ENCODE measurements at places on chromosomes 16 and 17.

DNA sequence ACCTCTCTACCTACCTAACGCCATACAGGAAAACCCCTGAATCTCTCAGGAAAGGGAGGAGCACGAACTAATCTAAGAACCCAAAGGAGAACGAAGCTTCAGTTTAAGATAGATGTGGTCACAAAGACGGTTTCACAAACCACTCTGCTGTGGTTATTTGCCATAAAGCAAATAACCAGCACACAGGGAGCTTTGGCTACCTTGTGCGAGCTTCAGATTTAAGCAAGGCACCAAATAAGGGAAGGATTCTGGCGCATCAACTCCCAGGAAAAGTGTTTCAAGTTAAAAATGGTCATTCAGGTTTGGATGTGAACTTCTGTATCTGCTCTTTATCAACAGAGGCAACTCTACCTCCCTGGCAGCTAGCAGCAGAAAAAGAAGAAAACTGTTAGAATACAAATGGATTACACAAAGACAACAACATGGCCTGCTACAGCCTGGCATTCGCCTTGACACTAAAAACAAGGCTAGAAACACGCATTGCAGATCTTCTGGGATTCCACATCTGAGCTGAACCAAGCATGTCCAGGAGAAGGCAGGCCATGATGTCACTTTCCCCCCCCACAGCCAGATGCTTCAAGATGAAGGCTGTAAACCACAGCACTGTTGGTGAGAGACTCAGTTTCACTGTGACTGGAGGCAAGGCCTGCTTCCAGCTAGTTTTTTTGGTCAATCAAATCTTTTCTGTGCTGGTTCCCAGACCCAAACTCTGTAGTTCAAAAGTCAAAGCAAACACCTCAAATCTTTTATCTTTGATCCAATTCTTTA, 43.6 kb downstream of the SMG6 start:
- DNase-seq = no peak

DNA sequence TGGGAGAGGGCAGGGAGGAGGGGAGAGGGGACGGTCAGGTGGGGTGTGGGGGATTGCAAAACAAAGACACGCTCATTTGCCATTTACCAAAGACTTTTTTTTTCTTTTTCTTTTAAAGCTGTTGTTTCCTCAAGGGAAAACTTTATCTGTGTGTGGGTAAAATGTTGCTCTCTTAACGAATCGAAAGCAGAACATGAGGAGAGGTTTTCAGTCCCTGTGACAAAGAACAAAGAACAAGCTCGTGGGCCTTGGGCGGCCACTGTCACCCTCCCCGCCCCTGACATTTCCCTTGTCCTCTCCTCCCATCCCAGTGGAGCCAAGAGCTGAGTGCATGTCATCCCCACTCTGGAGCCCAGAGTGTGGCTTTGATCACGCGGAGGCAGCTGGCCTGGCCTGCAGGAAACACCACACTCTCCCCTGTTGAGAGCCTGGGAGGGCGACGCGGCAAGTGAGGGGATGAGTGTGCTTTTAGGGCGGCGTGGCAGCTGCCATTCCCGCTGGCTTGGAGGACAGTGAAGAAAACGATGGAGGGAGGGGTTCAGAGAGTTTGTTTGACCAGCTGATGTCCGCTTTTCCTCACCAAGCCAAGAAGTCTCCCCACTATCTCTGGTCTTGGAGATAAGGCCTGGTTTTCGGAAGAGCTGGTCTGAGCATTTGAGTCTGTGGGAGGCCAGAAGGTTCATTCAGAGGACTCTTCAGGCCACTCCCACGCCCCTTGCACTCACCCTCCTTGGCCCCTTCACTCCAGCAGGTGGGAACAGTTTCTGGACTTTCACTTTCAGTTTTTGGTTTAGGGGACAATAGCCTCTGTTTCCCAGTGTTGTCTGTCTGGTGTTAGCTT, 11.4 kb downstream of the CCR7 start:
- DNase-seq = peak; percentile 53

DNA sequence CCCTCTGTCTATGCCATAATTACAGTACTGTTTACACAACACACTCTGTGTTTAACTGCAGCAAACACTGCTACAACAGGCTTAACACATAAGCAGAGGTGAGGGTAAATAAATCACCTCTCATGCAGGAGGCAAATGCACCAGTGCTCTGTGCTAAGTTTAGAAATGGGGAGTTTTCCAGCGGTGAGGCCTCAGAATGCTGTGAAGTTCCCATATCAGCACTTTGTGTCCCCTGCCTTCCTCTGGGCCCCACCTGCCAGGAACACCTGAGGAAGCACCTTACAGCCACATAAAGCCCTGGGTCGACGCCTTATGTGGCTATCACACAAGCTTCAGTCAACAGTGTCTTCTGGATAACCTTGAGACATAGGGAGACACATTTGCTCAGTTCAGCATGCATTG, 304.5 kb downstream of the HAPSTR1 start:
- DNase-seq = no peak

DNA sequence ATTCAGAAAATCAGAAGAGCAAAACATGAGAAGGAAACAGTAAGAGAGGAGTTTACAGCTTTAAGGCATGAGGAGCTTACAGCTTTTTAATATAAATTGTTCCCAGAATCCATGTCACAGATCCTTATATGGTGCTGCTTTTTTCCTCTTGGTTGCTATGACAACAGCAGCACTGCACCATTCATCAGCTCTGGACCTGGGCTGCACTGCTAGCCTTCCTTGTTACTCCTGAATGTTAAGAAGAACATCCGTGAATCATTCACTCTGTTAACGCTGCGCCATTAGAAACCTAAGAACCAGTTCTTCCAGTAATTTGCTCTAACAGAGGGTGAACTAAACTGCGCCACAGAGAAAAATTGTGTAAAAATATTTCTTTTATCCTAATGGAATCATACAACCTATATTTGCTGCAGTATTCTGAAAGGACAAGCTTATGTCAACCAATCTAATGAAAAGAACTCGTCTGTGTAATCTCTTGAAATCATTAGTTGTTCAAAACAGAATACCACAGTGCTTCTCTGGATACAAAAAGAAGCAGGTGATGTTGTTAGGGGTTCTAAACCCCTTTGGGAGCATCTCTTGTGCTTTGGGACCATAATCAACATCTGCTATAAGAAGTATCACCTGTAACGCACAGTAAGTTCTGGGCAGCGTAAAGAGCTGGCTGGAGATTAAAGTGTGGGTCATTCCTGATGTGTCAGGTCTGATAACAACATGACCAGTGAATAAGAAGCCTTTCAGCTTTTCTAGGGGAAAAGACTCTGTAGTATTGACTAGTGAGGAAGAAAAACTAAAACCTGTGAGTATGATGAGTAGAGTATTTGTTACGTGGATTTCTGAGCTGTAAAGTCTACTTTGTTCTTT, 151.2 kb downstream of the TANC2 start:
- DNase-seq = no peak

GRCh38 chr17:57471868-57472368, 215.6 kb downstream of the MSI2 start:
- DNase-seq = no peak

- no peak for DNase-seq
Measured at GRCh38 chr17:27496005-27496404, 39.8 kb downstream of the KSR1 start.

- DNase-seq = no peak
Measured at GRCh38 chr16:23141959-23142740, 7.1 kb downstream of the USP31 start.

DNA sequence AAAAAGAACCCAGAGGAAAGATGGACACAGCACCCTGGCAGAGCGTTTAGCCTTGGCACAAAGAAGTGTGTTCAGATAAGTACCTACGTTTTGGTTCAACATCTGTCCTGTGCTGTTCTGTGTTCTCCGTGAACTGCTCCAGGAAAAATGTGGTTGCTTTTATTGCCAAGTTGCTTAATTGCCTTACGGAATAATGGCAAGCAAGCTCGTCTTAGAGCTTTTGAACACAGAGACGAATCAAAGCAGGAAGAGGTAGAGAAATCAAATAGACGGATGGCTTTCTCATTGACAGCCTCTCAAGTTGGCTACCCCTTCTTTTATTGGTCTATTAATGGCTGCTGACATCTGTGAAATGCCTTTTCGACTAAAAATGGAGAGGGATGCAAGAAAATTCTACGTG, 911.1 kb upstream of the EEF2KMT start:
- no peak for DNase-seq

DNA sequence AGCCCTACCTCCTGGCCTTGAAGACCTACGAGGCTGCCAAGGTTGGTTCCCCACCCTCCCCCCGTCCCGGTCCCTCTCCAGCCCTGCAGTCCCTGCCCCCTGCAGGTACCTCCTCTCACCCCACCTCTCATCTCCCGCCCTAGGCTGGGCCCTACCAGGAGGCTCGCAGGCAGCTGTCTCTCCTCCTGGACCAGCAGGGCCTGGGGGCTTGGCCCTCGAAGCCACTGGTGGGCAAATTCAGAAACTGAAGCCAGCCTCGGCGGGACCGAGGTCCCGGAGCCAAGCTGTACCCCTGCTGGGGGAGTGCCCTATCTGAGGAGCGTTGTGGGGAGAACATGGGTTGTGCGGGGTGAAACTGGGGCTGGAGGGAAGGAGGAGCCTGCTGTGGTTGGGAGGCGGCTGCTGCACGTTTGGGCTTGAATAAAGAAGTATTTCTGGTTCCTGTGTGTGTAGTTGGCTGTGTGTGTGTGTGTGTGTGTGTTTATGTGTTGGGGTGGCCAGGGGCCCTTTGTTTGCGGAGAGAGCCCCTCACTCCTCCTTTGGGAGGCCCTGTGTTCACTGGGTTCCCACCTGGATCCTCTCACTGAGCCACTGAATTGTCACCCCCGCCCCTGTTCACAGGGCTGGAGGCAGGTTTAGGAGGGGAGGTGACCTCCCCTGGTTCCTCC, 5.9 kb downstream of the ADAD2 start:
- DNase-seq = no peak

- no peak for DNase-seq
Measured at GRCh38 chr17:66487981-66488468, 185.6 kb downstream of the PRKCA start.

- no peak for DNase-seq
Measured at GRCh38 chr16:47881574-47881973, 274.2 kb downstream of the ABCC12 start.

GRCh38 chr17:20171741-20172365, 162.7 kb downstream of the SPECC1 start:
- no peak for DNase-seq

GRCh38 chr17:35726127-35726952, 5.1 kb upstream of the RASL10B start:
- DNase-seq = no peak

DNA sequence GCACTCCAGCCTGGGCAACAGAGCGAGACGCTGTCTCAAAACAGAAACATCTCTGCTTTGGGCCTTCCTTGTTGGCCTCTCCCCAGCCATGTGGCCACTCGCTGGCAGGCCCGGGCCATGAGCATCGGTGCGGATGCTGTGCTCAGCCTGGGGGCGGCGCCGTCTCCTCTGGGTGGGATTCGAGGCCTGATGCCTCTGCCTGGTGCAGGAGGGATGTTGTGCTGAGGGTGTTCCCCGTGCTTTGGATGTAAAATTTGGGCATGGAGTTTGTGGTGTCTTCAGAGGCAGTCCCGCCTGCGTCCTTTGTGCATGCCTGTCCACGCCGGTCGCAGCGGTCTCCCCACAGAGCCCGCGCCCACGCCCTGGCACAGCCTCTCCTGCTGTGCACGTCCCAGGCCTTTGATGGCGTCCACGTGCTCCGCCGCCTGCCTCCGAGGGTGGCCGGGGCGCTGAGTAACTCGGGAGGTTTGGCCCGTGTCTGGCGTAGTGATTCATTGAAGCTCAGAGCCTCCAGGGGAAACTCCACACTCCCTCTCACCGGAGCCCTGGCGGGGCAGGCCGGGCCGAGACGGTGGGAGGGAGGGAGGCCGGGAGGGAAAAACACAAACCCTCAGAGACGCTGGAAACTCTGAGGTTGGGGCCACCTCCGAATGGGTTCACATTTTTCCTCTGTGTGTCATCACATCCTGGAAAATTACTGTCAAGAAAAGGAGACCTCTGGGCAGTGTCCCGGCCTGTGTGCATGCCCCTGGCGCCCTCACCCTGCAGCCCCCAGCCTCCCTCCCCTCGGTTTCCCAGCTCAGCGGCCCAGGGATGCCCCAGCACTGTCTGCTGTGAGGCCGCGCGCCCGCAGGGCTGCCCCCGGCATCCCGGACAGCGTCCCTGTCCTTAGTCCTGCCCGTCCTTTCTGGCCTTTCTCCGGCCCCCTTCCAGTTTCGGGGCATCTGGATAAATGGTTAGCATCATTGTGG, 19.0 kb downstream of the CENPX start:
- peak; percentile 73 for DNase-seq

DNA sequence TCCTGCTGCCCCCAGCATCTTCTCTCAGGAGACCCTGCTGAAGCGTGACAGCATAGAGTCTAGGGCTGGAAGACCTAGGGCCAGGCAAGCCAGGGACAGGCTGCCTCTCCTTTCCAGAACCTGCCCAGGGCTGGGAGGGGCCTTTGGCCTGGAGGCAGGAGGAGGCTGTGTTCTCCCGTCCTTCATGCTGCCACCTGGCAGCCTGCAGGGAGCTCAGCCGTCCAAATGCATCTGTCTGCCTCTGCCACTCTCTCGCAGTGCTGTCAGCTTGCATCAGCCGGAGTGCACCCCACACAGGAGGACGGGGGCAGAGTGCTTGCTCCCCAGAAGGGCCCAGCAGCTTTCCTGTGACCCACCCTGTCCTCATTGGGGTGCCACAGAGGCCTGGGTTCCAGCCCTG, 31.3 kb downstream of the ARHGAP23 start:
- DNase-seq = no peak

GRCh38 chr16:1498899-1499676, 5.9 kb downstream of the TELO2 start:
- DNase-seq = no peak

GRCh38 chr16:57355898-57356414, 2.6 kb upstream of the CCL22 start:
- DNase-seq = no peak

DNA sequence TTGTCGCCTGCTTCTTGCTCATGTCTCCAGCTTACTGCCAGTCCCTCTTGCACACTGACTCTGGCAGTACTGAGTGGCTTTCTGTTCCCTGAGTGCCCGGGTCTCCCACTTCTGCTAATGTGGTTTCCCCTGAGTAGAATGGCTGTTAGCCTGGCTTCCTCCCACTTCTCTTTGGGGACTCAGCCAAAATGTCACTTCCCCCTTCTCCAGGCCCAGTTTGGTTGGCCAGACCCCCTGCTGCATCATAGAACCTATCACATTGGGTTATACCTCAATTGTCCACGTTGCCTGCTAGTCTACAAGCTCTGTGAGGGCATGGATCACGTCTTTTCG, 304.4 kb downstream of the HS3ST3B1 start:
- no peak for DNase-seq

Data from foreskin melanocyte (primary cell).